Activated T-helper 17 cell treated with anti-CD3 and anti-CD28 coated beads, Interleukin-2, amount 50 U/mL, for 72 hours (primary cell): ENCODE measurements at places on chromosomes 2 and 18.

- H3K27ac ChIP-seq = no peak overlapping the region
- no peaks in the 10 kb centered on the region for H3K27me3 ChIP-seq
- no peak overlapping the region for H3K4me3 ChIP-seq
- H3K36me3 ChIP-seq = peaks cover 9% of the 10 kb centered on the region
- H3K4me1 ChIP-seq = peaks cover 6% of the 10 kb centered on the region
Observed at GRCh38 chr2:8234757-8235374, 447.0 kb upstream of the ID2 start.

DNA sequence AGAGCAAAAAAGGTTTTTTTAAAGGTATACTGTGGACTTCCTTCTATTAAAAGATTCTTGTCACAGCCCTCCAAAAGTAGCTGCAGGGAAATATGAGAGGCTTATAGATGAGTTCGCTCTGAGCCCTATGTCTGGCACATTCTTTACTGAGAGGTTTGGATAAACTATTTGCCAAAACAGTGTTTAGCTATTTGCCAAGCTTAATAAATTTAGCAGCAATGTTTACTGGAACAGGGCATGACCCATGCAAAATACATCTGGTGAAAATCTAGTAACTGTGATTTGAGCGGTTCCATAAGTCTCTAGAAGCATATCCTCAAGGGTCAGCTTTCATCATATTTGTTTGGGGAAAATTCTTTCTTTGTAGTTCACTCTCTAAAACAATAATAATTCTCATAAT, 1696.7 kb upstream of the PIK3C3 start:
- no peaks in the 10 kb centered on the region for H3K36me3 ChIP-seq
- no peak overlapping the region for H3K27ac ChIP-seq
- no peaks in the 10 kb centered on the region for H3K4me1 ChIP-seq
- no peaks in the 10 kb centered on the region for H3K27me3 ChIP-seq

DNA sequence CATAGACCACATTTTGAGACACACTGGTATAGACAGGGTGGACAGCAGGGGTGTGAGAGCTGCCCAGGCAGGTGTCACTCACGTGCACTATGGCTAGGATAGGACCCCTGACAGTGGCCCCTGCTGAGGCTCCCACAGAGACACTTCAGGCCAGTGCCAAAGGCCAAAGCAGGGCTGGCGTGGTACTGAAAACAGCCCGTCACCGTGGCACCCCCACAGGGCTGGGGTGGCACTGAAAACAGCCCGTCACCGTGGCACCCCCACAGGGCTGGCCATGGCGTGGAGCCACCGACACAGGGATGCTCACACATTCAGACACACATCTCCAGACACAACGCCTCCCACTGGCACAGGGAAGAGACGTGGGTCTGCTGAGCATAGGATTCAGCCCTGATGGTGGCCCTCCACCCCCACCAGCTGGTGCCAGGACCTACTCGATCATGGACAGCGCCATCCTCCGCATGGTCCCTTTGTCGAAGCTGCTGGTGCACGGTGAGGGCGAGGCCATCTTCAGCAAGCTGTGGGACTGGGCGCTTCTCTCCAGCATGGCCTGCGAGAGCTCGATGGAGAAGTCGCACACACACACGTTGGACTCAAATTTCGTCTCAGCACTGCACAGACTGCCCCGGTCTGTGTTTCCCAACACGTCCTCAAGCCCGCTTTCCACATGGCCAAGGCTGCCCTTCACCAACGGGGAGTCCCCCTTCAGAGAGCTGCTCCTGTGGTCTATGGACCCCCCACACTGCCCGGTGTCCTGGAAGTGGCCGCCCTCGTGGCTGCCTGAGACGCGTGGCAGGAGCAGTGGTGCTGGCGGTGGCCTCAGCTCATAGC, 34.1 kb downstream of the ANKMY1 start:
- H3K4me3 ChIP-seq = no peak overlapping the region
- H3K36me3 ChIP-seq = peaks cover 50% of the 10 kb centered on the region
- no peak for ATAC-seq
- H3K27me3 ChIP-seq = no peaks in the 10 kb centered on the region
- H3K4me1 ChIP-seq = peaks cover 13% of the 10 kb centered on the region

GRCh38 chr18:3715231-3716080, 265.5 kb downstream of the TGIF1 start:
- no peak overlapping the region for H3K4me3 ChIP-seq
- no peaks in the 10 kb centered on the region for H3K36me3 ChIP-seq
- no peak for ATAC-seq
- H3K27me3 ChIP-seq = peaks cover 20% of the 10 kb centered on the region
- no peaks in the 10 kb centered on the region for H3K4me1 ChIP-seq

DNA sequence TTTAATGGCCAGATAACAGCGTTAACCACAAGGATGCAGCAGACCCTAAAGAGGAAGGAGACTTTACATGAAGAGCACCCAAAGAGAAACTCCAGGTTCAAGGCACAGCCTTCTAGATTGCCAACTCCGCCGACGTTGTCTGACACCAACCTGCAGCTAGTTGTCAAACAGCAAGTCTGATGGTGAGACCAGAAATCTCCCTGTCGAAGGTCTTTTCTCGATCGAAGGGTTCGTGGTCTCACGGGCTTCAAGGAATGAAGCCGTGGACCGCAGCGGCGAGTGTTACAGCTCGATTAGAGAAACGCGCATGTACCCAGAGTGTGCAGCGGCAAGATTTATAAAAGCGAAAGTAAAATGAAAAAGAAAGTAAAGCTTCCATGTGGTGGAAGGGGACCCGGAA, 656.3 kb downstream of the XIRP2 start:
- no peaks in the 10 kb centered on the region for H3K36me3 ChIP-seq
- no peaks in the 10 kb centered on the region for H3K27me3 ChIP-seq
- no peaks in the 10 kb centered on the region for H3K4me1 ChIP-seq
- H3K4me3 ChIP-seq = no peak overlapping the region
- ATAC-seq = no peak

DNA sequence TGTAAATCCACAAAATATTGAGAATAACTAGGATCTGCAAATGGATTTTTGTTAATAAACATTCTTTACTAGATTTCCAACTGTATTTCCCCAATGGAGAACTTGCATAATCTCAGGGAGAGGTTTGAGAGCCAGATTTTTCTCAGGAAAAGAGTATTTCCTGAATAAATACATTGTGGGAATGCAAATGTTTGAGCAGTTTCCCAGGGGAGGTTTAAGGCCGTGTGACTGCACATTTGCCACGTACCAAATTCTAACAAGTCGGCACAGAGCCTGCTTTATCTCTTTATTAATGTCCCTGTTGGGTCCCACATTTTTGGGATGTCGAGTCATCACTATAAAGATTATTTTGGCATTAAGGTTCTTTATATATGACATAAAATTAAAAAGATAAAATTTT, 27.0 kb downstream of the TFPI start:
- ATAC-seq = no peak
- no peak overlapping the region for H3K4me3 ChIP-seq
- H3K27ac ChIP-seq = no peak overlapping the region
- no peaks in the 10 kb centered on the region for H3K27me3 ChIP-seq
- no peaks in the 10 kb centered on the region for H3K36me3 ChIP-seq
- no peaks in the 10 kb centered on the region for H3K4me1 ChIP-seq

- H3K4me1 ChIP-seq = no peaks in the 10 kb centered on the region
- ATAC-seq = peak; percentile 16
- H3K27me3 ChIP-seq = peaks cover 3% of the 10 kb centered on the region
- no peak overlapping the region for H3K4me3 ChIP-seq
Observed at GRCh38 chr2:26456440-26457250, 21.3 kb downstream of the OTOF start.

GRCh38 chr2:221235941-221236340, 336.2 kb downstream of the EPHA4 start:
- ATAC-seq = no peak
- no peaks in the 10 kb centered on the region for H3K36me3 ChIP-seq
- no peaks in the 10 kb centered on the region for H3K27me3 ChIP-seq
- no peaks in the 10 kb centered on the region for H3K4me1 ChIP-seq
- H3K27ac ChIP-seq = no peak overlapping the region

DNA sequence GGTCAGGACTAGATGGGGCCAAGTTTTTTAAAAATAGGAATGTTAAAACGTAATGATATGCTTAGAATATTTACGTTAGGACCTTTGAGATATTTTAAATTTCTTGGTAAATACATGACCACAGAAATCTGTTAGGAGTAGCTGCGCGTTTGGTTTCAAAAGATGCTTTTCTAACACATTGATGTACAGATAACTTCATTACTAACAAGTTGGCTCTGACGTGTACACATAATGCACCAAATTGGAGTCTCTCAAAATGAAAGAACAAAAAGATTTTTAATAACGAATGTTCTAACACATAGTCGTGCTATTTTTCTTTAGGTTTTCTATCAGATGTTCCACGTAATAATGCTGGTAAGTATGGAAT, 608 bp downstream of the PHOSPHO2 start:
- peak overlapping the region; percentile 97 for H3K27ac ChIP-seq
- peak overlapping the region; percentile 90 for H3K4me3 ChIP-seq
- H3K4me1 ChIP-seq = peaks cover 8% of the 10 kb centered on the region
- peaks cover 14% of the 10 kb centered on the region for H3K36me3 ChIP-seq
- no peak for ATAC-seq

- no peak overlapping the region for H3K27ac ChIP-seq
- no peaks in the 10 kb centered on the region for H3K27me3 ChIP-seq
- ATAC-seq = no peak
- peaks cover 21% of the 10 kb centered on the region for H3K4me1 ChIP-seq
Observed at GRCh38 chr2:147665105-147665504, 179.7 kb upstream of the ACVR2A start.

DNA sequence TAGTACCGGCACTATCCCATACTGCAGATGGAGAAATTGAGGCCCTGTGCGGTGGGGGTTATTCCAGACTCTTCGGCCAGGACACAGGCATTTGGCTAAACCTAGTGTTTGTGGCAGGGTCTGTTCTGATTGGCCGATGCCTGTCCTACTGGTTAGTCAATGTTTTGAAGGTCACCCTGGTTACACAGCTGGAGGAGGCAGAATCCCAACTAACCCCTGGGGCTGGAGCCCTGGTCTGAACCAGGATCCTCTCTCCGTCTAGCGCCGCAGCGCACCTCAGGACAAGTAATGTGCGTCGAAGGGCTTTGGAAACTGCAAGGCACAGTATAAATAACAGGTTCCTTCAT, 19.4 kb downstream of the TEX44 start:
- peak; percentile 29 for ATAC-seq
- H3K4me3 ChIP-seq = peak overlapping the region; percentile 92
- H3K4me1 ChIP-seq = peaks cover 18% of the 10 kb centered on the region
- H3K27me3 ChIP-seq = no peaks in the 10 kb centered on the region

DNA sequence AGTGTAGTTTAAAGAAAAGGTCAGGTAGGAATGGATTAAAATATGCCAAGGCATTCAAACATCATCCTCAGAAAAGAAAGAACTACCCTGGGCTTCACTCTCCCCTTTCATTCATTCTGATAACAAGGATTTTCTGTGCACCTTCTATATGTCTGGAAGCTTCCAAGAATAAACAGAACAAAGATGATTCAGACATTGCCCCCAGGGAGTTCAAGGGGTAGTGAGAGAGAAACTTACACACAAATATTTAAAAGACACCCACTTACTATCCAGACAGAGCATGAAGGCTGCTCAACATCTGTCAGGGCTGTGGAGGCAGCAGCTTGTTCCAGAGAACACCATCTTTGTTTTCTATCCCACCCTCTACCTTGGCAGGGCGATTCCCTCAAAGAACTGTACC, 140.5 kb downstream of the ALK start:
- ATAC-seq = no peak
- peaks cover 17% of the 10 kb centered on the region for H3K27me3 ChIP-seq
- no peak overlapping the region for H3K4me3 ChIP-seq
- no peak overlapping the region for H3K27ac ChIP-seq
- no peaks in the 10 kb centered on the region for H3K4me1 ChIP-seq
- no peaks in the 10 kb centered on the region for H3K36me3 ChIP-seq

DNA sequence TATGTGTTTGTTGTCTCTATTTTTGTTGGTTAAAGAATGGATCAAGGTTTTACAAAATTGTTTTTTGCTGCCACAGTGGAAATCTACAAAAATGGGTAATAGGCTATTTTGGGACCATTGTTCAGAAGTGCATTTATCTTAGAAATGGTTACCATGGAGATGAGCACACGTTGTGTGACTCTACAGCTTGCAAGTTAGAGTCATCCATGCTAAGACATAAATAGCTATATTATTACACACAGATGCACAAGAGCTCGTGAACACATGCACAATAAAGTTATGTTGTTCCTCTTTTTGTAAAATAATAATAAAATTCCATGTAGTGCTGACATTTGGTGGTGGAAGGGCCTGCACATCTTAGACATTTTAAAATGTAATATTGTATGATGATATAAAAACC, 15.5 kb upstream of the DUSP19 start:
- peaks cover 7% of the 10 kb centered on the region for H3K4me1 ChIP-seq
- H3K27me3 ChIP-seq = peaks cover 14% of the 10 kb centered on the region
- no peak overlapping the region for H3K4me3 ChIP-seq
- no peaks in the 10 kb centered on the region for H3K36me3 ChIP-seq
- H3K27ac ChIP-seq = no peak overlapping the region

- no peaks in the 10 kb centered on the region for H3K36me3 ChIP-seq
- H3K4me3 ChIP-seq = no peak overlapping the region
- H3K4me1 ChIP-seq = no peaks in the 10 kb centered on the region
- H3K27me3 ChIP-seq = no peaks in the 10 kb centered on the region
- no peak overlapping the region for H3K27ac ChIP-seq
Observed at GRCh38 chr2:166573391-166573790, 79.3 kb upstream of the SCN7A start.

DNA sequence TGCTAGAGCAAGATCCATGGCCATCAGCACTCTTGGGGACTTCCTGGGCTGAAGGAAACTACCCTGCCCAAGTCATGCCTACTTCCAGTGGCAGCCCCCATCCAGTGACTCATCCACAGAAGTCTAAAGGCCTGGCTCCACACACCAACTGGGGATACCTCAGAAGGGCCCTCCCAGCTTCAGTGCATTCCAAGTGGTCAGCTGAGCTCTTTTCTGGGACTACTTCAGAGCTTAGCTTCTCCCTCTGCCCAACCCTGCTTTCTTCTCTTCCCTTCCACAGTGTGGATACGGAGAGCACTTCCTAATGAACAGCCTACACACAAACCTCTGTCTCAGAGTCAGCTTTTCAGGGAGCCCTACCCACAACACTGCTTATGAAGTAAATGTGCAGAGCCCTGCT, 66.5 kb downstream of the CLHC1 start:
- no peak overlapping the region for H3K4me3 ChIP-seq
- no peaks in the 10 kb centered on the region for H3K36me3 ChIP-seq
- ATAC-seq = no peak
- H3K27ac ChIP-seq = no peak overlapping the region
- H3K4me1 ChIP-seq = no peaks in the 10 kb centered on the region
